ENCODE measurements at places on chromosomes 16 and 17.

DNA sequence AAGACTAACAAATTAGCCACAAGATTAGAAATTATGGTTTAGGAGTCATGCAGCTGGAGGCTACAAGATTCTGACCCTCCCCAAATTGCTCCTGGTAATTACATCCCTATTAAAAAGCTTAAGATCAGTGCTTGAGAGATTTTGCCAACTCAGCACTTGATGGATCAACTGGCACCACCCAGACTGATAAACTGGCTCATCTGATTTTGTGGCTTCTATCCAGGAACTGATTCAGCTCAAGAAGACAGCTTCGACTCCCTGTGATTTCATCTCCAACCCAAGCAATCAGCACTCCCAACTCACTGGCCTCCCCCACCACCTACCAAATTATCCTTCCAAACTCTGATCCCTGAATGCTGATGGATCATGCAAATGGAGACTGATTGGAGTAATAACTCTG is 94.8 kb downstream of the TNFRSF13B start:
- no peak for DNase-seq

DNA sequence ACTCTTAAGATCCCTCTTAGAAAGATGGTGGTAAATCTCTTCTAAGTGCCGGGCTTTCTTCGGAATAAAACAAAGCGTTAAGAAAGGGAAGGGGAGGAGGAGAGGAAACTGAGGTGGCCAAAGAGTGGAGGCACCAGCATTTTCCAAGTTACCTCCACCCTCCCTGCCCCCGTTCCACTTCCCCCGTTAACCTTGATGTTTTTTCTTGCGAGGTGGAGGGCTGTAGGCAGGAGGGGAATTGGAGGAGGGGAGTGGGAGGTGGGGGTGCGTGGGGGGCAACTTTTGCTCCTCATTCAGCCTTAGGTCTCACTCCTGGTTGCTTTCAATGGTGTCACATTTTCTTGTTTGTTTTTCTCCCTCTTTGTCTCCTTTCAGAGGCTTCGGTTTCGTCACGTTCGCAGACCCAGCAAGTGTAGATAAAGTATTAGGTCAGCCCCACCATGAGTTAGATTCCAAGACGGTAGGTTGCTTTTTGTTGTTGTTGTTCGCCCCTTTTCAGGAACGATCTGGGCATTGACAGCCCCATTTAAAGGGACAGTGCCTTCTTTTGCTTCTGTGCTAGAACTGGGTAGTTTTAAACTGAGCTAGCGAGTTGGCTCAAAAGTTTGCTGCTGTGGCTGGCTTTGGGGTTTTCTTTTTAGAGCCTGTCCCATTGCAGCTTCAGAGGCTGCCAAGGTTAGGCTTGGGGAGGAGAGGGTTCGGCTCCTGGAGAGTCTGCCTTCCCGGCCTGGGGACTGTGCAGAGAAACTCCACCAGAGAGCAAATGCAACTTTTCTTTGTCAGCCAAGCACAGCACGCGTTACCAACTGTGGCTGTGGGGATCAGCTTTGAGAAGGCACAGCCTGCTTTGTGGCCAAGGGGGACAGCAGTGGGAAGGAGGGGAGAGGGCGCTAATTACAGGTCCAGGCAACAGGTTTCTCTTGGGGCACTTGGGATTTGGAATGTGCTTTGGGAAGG is 1.9 kb downstream of the MSI2 start:
- DNase-seq: no peak

GRCh38 chr16:89864527-89864820 is 8.9 kb upstream of the TCF25 start:
- no peak for DNase-seq

- DNase-seq: no peak
Observed at GRCh38 chr17:75707079-75707571, 14.1 kb upstream of the ITGB4 start.

GRCh38 chr16:69150146-69150865 is 17.9 kb downstream of the UTP4 start:
- peak; percentile 72 for DNase-seq

DNA sequence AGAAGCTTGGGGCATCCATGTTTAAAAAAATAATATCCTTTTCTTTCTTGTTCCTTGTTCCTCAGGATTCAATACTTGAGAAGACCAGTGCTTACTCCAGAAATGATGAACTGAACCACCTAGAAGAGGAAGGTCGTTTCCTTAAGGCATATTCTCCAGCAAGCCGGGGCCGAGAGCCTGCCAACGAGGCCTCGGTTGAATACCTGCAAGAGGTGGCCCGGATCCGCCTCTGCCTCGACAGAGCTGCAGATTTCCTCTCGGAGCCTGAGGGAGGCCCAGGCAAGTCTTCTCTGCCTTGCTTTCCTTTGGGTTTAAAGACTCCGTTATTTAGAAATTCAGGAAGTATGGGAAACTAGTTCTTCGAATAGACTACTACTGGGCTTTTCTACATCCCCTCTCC is 42.5 kb upstream of the ENDOV start:
- no peak for DNase-seq

- peak; percentile 76 for DNase-seq
Observed at GRCh38 chr17:63425483-63425882, 20.6 kb downstream of the CYB561 start.

DNA sequence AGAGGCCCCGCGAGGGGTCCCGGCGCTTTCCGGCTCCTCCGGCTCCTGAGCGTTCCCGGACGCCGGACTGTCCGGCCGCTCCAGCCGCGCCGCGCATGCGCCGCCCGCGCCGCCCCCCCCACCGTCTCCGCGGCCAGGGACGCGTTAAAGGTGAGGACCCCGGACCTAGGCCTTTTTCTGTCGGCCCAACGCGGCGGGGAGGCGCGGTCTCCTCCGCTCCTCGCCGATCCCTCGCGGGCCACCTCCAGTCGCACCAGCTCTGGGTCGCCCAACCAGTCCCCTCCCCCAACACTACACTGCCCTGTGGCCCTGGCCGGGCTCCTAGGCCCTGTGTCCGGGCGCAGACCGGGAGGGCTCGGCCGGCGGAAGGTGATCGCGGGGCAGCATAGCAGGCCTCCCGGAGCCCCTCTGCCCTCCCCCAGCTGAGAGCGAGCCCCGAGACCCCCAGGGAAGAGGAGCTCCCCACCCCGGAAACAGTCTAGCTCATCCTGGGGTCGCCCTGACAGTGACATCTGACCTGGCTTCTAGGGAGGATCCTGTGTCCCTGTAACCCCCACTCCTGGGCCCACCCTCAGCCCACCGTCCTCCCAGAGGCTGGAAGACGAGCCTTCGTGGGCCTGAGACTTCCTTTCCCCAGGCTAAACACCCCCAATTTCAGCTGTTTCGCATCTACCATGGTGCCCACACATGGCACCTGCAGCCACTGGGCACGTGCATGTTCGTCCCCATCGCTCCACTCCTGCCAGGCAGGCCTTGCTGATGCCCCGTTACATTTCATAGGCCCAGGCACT is 14.7 kb upstream of the BCAR1 start:
- peak; percentile 64 for DNase-seq

DNA sequence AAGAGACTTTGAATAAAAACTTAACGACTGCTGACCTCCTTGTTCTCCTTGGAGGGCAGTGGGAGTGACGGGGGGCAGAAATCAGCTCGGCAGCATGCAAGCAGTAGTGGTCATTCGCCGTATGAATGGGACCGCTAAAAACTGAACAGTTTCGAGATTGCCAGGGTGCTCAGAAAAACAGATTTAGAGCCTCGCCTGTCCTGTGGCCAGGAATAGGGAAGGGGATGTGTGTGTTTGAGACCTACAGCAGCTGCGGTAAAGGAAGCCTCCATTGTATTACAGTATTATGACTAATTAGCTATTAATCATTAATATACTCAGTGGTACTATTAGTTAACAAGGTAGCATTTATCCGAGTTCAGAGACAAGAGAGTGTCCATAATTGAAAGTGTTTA is 670 bp upstream of the ZNF652 start:
- no peak for DNase-seq

- DNase-seq: no peak
Observed at GRCh38 chr16:21973945-21974344, 20.8 kb downstream of the UQCRC2 start.

DNA sequence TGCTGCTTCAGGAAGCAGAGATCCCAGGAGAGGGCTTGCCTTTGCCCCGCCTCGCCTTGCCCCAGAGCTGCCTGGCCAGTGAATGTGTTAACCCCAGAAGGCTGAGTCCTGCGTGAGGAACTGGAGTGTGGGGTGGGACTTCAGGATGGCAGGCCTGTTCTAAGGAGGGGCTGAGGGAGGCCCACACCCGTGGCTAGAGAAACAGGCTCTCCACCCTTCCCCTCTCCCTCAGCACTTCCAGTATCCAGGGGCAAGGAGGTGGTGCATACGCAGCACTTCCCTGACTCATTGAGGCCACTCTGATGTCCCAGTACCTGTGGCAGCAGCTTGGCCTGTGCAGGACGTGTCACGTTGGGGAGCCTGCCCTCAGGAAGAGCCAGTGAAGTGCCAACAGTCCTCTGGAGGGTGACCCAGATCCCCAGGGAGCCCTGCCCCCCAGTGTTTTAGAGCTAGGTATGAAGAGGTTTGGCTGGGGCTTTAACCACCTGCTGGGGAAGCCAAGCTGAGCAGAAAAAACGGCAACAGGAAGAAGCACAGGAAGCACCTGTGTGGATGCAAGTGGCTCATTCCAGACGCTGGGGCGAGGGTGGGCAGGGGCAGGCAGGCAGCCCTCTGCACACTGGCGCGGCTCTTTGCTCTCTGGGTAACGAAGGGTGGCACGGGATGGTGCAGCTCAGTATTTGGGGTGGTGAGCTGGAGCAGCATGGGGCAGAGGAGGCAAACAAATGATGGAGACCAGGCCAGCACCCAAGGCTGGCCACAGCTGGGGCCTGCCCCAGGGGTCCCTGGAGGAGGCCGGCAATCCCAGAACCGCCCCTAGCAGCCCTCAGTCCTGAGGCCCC is 14.7 kb upstream of the CTCF start:
- no peak for DNase-seq

Data from fibroblast of skin of abdomen (primary cell).